ENCODE measurements at places on chromosomes 11 and 22.

DNA sequence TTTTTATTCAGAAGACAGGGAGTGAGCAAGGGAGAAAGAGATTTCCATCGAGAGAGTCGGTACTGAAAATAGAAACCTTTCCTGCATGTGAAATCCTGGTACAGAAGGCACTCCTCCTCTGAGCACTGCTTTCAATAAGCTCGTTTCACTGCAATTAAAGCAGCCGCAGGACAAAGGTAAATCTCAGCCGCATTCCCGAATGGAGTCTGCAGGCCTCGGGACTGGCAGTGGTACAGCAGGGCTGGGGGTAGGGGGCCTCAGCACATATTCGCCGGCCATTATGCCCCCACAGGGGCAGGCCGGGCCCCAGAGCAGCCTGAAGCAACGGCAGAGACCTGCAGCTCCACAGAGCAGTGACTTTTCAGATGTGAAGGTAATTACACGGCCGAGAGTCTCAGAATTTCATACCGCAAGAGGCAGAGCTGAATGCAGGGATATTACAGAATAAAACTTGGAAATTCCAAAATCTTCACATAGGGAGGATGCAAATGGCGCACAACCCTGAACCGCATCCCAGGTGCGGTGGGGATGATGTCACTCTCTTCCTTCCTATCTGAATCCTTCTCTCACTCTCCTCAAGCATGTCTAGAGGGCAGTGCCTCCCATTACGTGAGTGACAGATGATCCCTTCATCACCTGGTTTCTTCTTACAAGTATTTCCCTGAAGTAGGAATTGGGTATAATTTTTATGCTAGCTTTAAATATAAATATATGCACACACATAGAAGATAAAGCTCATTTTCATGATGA lies 622.1 kb downstream of the OPCML start:
- DNase-seq: no peak

DNA sequence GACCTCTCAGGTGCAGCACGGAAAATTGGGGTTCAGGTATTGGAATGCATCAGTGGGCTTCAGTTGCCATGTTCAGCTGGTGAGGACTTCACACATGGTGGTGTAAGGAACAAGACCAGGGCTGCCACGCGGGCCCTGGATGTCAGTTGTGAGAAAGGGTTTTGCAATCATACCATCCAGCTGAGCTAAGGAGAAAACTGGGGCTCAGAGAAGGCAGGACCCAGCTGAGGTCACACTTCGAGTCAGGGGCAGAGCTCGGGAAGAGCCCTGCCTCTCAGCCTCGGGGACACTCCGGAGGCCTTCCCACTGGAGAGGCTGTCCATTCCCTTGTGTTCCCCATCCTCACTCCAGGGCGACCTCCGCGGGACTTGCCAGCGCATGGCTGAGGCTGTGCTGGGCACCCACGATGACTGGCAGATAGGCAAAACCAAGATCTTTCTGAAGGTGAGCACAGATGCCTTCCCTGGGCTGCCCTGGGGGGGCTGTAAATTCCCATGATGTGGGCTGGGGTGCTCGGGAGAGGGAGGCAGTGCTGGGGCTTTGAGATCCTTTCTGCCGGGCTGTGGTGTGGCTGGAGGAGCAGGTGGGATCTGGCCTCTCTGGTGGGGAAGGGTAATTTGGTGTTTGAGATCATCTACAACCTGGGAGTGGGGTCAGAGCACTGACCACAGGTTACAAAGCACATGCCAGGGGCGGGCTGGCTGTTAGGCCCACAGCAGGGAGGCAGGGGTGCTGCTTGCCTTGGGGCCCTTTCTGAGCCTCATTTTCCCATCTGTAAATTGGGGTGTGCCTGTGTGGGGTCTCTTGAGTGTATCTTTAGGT lies 47.2 kb downstream of the MYO7A start:
- no peak for DNase-seq

GRCh38 chr11:70183483-70184176 lies 19.5 kb upstream of the FADD start:
- DNase-seq: no peak

- no peak for DNase-seq
These were observed 9.6 kb downstream of the SERPINH1 start for GRCh38 chr11:75571625-75572024.

DNA sequence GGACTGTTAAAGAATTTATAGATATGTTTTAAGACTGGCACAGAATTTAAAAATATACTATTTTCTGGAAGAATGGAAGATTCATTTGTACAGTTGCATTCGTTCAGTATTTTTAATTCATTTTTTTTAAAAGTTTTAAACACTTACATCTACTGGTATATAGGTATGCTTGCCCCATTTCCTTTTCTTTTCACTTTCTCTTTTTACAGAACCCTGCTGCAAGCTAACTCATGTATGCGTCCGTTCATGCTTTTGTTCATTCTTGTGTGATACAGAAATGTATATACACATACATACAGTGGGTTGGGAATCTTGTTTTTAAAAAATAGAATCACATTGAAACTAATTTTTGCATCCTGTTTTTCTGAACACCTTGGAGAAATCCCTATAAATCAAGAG lies 31.0 kb downstream of the PACS1 start:
- DNase-seq: no peak

- DNase-seq: no peak
These were observed 3.6 kb downstream of the PACS1 start for GRCh38 chr11:66073669-66074068.

DNA sequence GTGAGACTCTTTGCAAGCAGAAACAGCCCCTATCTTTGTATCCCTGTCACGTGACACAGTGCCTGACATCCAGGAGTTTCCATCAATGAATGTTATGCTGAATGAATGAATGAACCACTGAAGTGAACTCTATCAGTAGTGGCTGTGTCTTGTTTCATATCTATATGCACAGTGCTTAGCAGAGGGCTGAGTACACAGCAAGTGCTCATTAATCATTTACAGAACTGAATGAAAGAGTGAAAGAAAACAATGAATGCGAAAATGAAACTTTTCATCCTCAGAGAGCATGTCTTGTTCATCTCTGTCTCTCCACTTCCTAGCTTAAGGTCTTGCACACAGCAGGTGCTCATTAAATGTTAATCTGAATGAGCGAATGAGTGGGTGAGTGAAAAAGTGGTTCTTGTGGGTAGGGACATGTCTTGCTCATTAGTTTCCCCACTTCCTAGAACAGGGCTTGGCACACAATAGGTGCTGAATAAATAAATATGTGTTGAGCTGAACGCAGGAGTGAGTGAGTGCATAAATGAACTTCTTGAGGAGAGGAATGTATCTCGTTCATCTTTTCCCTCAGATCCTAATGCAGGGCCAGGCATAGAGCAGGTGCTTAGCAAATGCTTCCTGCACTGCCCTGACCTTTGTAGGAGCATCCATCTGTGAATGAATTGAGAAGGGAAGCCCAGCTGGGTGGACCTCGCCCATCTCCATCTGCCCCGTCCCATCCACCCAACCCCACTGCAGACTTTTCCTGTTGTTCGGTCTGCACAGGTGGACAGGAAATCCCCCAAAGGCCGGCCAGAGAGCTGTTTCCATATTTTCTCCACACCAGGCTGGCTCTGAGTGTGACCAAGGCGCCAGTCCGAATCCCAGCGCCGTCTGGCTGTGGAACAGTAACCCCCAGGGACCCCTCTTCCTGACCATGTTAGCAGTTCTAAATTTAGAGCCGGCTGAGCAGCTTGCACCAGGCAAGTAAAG lies 113.4 kb upstream of the CRYBB3 start:
- DNase-seq: no peak
